Stimulated activated CD4-positive, alpha-beta T cell treated with anti-CD3 and anti-CD28 coated beads, TNF-alpha, amount 100 ng/mL, for 24 hours (primary cell): ENCODE measurements at places on chromosomes 11 and 22.

- DNase-seq: no peak
These were observed 22.9 kb downstream of the FAR1 start for GRCh38 chr11:13691286-13691899.

DNA sequence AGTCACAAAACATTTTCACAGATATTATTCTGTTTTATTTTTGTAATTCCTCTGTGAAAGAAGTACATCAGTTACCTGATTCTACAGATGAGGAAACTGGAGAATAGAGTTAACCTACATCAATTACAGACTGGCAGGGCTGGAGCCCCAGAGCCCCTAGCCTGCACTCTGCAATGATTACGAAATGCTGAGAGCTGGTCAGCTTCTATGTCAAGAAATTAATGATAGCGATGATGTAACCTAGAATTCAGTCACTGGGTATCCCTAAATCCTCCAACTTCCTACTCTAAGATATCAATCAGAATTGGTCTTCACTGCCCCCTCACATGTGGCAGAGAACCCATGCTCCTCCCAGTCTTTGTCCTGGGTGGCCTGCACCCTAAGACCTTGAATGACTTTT, 273.5 kb upstream of the PLET1 start:
- no peak for DNase-seq

GRCh38 chr11:13629779-13630178, 38.7 kb upstream of the FAR1 start:
- DNase-seq: no peak

DNA sequence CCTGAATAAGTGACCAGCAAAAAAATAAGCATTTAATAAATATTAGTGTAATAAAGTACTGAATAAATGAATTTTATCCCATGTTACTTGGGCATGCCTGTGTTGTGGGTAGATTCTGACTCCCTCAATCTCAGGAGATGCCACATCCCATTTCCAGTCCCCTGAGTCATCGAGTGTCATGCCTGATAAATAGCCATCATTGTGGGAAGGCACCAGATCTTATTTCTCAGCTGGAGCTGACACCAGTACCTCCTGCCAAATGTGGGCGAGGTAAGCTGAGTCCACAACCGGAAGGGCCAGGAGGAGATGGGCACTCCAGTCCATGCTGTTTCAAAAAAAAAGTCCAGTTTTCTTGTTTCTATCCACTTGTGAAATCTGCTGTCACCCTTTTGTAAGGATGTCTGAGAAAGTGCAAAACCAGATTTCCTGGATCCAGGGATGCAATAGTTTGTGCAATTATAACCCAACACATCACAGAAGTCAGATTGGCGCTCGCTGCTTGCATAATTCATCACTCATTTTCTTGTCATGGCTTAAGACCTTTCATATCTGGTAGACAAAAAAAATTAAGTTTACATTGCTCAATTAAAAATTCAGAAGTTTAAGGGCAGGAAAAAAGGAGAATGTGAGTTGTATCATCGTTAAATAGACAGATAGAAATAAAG, 311.6 kb downstream of the MIAT start:
- DNase-seq: no peak

DNA sequence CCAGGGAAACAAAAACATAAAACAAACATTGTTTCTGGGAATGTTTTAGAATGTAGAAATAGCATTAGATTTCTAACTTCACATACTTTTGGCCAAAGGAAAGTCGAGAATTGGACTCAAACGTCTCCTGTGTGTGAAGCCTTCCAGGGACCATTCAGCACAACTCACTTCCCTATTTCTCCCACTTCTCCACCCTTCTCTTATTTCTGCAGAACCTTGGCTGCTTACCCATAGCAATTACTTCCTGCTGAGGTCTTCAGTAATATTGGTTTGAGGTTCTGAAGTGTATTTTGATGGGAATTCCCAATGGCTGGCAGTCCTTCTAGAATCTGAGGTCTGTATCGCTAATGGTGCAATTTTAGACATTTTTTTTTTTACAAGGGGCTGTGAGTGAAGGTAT, 158.3 kb upstream of the SNX19 start:
- DNase-seq: no peak

GRCh38 chr11:8219257-8220021, 44.2 kb downstream of the LMO1 start:
- no peak for DNase-seq

DNA sequence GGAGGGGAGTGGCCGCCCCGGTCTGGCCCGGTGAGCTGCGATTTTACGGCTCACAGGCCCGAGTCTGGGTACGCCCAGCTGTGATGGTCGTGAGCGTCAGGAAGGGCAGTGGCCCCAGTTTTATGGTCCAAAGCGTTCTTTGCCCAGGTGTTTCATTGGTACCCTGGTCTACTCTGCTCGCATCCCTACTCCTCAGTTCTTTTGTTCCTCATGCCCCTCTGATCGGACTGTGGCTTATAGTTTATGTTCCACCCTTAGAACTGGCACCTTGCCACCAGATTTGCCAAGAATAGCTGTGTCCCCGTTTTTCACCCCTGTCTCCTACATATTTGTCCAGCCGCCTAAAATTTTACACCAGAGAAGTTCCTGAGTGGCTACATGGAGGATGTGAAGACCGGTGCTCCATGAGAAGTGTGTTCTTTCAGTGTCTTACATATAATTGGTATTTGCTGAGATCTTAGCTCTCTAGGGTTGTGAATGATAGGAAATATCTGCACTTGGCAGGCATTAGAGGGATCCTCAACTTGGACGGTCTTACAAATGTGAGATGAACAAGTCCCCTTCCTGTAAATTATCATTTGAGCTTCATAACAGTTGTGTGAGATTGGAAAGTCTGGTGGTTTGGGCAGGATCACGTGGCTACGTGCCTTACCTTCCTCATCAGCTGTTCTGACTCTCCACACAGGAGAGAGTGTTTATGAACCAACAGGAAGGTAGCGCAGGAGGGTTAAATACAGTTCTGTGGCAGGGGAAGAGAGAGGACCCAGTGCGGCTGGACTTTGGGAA, 1.1 kb downstream of the PANX1 start:
- DNase-seq: no peak

GRCh38 chr22:31572939-31573338, 76.6 kb downstream of the SFI1 start:
- no peak for DNase-seq

- no peak for DNase-seq
These were observed 22.1 kb upstream of the PEX26 start for GRCh38 chr22:18055619-18056160.

GRCh38 chr11:20488352-20488751, 100.8 kb downstream of the PRMT3 start:
- no peak for DNase-seq

DNA sequence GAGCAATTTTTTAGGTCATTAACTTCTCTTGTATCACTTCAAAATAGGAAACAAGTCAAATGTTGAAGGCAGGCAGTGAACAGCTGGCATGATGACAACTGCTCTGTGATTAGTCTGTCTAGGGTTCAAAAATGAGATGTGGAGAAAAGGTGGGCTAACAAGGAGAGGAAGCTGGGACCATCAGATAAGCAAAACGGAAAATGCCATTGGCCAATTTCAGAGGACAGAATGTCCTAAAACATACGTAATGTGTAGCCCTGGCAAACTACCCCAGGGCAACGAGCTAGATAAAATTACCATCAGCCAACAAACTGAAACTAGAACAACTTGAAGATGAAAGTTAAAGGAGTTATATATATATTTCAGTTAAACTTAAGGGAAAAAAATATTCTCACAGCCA, 93.2 kb downstream of the RELT start:
- DNase-seq: no peak

GRCh38 chr11:82906236-82906635, 4.7 kb downstream of the DDIAS start:
- DNase-seq: no peak

GRCh38 chr11:37544491-37544890, 946.5 kb upstream of the RAG2 start:
- no peak for DNase-seq

GRCh38 chr22:20174785-20175596, 24.1 kb upstream of the CCDC188 start:
- no peak for DNase-seq

DNA sequence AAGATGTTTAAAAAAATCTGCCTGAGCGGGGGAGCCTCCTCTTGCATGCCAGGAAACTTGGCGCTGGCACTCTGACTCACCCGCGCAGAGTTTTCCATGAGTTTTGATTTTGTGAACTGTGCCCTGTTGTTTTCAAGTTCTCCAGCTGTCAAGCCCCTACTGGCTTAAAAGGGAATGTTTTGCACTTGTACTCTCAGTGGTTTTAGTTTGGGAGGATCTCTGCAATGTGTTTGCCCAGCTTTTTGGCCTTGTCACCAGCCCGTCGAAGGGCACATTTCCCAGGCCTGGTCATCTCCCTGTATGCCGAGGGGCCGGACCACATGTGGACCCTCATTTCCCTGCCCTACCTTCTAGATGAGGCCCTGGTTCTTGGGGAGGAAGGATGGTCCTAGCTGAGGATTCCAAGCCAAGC, 12.2 kb downstream of the MRGPRF start:
- DNase-seq: no peak
